ENCODE measurements at places on chromosomes 6 and 20.
A peak's percentile ranks its signal among the peaks of the same experiment; 100 is the strongest.

DNA sequence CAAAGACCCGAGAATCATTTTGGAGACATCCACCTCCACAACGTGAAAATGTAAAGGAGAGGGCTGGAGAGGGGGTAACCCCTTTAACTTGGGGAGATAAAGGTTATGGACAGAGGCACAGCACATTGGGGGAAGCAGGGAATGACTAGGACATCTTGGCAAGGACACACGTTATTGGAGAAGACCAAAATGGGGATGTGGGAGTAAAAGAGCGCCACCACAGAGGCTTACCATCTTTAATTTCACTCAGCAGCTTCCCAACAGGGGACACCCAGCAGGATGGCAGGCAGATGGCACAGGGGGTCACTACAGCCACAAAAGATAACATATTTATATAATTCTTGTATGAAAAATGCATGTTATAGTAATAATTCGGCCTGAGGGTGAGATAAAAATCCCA lies 9.8 kb downstream of the C6orf52 start:
- no peak for DNase-seq

DNA sequence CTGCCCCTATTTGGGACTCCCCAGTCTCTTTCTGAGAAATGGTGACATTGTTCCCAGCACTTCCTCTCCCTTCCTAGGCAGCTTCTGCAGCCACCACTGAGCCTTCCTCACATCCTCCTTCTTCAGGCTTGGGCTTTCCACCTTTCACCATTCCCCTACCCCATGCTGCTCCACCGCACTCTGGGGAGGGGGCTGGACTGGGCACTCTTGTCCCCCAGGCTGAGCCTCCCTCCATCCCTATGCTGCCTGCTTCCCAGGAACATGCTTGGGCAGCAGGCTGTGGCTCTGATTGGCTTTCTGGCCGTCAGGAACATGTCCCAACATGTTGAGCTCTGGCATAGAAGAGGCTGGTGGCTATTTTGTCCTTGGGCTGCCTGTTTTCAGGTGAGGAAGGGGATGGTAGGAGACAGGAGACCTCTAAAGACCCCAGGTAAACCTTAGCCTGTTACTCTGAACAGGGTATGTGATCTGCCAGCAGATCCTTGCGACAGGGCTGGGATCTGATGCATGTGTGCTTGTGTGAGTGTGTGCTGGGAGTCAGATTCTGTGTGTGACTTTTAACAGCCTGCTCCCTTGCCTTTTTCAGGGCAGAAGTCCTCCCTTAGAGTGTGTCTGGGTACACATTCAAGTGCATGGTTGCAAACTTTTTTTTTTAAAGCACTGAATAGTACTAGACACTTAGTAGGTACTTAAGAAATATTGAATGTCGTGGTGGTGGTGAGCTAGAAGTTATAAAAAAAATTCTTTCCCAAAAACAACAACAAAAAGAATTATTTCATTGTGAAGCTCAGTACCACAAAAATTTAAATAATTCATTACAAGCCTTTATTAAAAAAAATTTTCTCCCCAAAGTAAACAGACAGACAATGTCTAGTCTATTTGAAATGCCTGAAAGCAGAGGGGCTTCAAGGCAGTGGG lies 2.1 kb upstream of the CDKN1A start:
- no peak for DNase-seq

- DNase-seq: no peak
Observed at GRCh38 chr20:20649945-20650344, 62.5 kb downstream of the RALGAPA2 start.

DNA sequence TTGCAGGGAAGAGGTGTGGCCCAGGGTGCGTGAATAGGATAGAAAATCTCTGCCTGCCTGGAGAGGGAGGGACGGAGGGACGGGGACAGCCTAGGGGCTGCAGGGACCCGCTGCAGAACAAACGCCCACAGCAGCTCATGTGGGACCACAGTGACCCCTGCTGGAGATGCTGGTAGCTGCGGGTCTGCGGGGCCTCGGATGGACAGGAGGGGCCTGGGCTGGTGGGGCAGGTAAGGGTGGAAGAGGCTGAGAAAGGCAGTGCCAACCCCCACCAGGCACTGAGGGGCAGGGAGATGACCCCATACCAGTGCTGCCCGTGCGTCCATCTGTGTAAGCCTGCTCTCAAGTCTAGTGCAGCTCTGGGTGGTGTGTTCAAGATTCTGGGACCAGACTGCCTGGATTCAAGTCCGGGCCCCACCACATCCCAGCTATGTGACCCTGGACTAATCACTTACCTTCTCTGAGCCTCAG lies 39.4 kb downstream of the KIAA1755 start:
- DNase-seq: peak; percentile 74

- DNase-seq: peak; percentile 87
Observed at GRCh38 chr20:2840967-2841531, 504 bp downstream of the VPS16 start.

- DNase-seq: no peak
Observed at GRCh38 chr6:123402052-123402451, 234.7 kb downstream of the TRDN start.

- no peak for DNase-seq
Observed at GRCh38 chr6:45617441-45617840, 239.7 kb upstream of the SUPT3H start.

GRCh38 chr6:105753207-105753606 lies 332.9 kb upstream of the PRDM1 start:
- DNase-seq: no peak

- DNase-seq: no peak
Observed at GRCh38 chr6:49826743-49827406, 39.5 kb downstream of the CRISP1 start.

DNA sequence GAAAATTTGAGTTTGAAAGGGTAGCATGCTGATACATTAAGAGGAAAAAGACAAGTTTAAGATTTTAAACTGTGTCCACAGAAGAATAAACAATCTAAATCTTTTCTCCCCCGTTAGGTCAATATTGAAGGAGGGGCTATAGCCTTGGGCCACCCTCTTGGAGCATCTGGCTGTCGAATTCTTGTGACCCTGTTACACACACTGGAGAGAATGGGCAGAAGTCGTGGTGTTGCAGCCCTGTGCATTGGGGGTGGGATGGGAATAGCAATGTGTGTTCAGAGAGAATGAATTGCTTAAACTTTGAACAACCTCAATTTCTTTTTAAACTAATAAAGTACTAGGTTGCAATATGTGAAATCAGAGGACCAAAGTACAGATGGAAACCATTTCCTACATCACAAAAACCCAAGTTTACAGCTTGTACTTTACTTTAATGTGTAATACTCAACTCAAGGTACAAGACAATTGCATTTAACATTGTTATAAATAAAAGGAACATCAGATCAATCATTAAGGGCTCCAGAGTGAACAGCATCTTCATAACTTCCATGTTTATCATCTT lies 10.8 kb downstream of the TCP1 start:
- no peak for DNase-seq

DNA sequence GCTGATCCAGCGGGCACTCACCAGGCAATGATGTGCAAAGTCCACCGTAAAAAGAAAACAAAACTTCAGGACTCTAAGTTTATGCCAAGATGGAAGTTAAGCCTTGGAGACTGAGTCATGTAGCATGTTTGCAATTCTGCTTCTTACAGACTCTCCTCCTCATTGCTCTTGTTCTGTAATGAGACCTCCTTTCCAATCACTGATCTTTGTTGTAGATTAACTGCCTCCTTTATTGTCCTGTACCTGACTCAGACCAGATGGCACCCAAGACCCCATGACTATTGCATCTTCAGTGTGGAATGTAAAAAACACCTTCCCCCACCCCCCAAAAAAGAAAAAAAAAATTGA lies 11.2 kb downstream of the NEU1 start:
- DNase-seq: no peak

DNA sequence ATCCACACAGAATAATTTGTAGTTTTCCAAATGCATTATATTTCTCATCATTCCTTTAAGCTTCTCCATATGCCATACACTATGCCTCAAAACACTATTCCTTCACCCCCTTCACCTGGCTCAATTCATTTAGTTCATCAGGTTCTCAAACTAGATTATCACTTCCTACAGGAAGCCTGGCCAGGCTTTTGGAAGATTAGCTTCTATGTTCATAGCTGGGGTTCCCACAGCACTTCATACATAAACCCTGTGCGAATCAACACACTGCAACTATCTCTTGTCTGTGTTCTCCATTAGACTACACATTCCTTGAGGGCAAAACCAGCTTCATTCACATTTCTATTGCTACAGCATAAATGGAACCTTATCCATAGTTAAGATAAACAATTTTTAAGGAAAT lies 40.5 kb upstream of the PLN start:
- no peak for DNase-seq

DNA sequence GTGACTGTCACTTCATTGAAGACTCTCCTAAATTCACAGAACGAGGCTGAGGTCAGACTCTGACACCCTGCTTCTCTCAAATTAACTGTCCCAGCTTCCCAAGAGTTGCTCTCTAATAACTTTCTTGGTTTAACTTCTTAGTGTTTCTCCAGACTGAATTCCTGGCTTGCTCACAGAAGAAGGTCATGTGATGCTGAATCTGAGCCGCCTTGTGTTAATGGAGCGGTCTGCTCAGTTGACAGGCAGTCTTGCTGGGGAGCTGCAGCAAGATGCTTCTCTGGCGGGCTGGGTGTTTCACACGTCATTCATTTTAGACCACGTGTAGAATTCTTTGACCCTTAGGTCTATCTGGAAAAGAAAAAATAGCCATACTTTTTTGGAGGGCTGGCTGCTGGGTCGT lies 107.3 kb downstream of the FOXO3 start:
- peak; percentile 56 for DNase-seq

DNA sequence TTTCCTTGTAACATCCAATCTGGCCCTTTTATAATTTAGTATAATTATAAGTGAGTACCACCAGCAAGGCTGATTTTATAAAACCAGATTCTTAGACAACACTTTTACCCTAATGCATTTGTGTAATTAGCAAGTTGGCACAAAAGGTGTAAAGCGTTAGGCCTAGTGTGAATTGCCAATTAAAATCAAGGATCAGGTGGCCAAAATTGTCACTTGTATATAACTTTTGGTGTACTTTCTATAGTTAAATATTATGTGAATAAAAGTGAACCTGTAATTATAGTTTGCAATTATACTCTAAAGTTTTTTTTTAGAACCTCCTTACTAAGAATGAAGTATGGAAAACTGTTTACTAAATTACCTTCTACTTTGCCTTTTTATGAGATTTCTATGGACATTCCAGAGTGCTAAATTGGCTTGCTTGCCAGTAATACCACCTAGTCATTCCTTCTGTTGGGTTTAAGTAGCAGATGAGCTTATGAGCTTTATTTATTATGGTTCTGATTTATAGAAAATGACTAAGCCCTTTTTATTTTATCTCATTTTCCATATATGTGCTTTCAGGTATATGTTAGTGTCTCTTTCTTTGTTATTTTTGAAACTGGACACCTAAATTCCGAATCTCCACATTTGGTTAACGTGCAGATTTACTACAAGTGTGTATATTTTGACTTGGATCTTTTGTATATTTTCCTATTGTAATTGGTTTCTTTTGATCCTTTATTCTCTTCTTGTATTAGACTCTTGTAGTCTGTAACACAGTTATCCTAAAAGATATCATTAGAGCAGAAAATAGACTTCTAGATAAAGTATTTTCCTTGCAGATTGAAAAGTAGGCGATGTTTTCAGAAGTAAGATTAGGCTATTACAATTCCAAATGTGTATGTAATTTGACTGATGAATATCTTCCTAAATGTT lies 3.9 kb downstream of the STXBP5 start:
- no peak for DNase-seq

- DNase-seq: no peak
Observed at GRCh38 chr20:18360635-18361034, 72.3 kb downstream of the ZNF133 start.

DNA sequence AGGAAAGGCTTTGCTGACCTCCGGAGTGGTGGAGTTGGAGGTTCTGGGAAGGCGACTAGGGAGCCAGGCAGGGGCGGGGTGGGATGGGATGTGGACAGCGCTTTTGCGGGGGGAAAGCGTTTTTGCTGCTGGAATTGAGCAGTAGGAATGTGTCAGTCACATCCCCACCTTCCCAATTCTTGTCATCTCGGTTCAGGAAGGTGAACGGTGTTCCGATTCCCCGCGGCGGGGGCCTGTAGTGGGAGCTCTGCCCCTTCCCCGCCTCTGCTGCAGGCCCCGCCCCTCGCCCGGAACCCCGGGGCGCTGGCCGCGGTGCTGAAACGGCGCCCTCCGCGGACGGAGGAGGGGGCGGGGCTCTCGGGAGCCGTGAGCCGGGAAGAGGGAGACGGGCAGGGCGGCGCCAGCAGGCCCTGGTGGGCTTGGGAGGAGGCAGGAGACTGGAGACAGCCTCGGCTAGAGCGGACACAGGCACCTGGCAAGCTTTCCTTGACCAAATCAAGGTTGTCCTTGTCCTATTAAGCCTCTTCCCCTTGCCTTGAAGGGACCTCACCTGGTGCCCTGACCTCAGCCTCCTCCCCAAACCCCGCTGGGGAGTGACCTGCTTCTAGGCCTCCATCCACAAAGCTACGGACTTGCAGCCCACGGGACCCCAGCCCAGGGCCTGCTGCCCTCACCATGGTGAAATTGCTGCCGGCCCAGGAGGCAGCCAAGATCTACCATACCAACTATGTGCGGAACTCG lies at the start of gene LHFPL5:
LHFPL5 (plus strand) TSS at position 357 of the 741 bp plus-strand sequence; CDS start at position 676, 319 bp downstream.
- peak; percentile 63 for DNase-seq

GRCh38 chr20:33803921-33804337 lies 7.2 kb upstream of the CHMP4B start:
- DNase-seq: no peak

DNA sequence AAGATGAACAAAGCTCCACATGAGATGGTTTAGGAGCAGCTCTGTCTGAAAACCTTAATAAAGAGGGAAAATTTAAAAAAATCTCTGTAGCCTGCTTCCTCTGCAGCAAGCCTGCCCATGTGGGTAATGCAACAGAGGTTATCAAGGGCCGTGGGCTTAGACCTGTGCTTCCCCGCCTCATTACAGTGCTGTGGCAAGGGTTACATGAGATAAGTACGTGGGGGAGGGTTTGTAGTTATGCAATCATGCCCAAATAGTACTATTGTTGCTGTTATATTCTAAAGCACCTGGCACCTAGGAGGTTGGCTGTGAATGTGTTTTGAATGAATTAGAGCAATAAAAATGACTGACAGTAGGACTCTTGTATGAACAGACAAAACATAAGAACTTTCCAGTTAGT lies 68.3 kb downstream of the PKHD1 start:
- DNase-seq: no peak

DNA sequence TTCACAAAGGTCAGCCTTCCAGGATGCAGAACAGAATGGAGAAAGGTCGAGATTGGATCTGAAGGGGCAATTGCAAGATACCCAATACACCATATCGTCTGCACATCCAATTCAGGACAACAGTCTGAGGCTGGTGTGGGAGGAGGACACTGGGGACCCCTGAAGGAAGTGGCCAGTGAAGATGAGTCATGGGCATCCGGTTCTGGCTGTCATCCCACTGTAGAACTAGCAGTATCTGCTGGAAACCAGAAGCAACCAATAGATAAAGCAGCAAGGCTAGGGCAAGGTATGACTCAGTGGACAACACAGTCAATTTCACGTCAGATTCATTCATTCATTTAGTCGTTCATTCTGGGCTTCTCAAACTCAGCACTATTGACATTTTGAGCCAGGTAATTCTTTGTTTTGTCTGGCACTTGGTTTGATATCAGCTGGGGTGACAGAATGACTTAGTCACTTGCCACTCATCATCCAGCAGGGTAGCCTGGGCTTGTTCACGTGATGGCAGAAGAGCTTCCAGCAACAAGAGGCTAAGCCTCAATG lies 30.3 kb upstream of the SHLD1 start:
- no peak for DNase-seq

- no peak for DNase-seq
Observed at GRCh38 chr6:35105078-35105477, 36.1 kb downstream of the TCP11 start.

Data from left hindlimb (tissue), 1 donor.